Stomach (tissue), 19 donors: ENCODE measurements at places on chromosomes 3 and 15.

- DNase-seq = no peak
Measured at GRCh38 chr3:51100536-51100851, 284.6 kb upstream of the MANF start.

DNA sequence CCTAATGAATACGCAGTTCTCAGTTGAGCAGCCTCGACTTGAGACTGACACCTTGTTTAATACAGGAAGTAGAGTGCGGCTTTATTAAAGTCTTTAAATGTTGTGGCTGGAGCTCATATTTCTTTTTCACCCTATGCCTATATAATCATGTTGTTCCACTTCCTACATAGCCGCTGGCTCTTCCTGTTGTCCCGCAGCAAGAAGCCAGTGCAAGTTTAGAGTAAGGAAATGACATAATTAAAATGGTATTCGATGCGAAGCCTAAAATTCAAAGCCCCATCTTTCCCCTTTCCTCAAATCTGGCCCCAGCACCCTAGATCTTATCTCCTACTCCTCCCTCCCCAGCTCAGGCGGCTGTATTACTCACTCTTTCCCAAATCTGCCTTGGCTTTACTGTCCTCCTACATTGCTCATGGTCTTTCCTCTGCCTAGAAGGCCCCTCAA is 7.5 kb upstream of the PHLDB2 start:
- no peak for DNase-seq

DNA sequence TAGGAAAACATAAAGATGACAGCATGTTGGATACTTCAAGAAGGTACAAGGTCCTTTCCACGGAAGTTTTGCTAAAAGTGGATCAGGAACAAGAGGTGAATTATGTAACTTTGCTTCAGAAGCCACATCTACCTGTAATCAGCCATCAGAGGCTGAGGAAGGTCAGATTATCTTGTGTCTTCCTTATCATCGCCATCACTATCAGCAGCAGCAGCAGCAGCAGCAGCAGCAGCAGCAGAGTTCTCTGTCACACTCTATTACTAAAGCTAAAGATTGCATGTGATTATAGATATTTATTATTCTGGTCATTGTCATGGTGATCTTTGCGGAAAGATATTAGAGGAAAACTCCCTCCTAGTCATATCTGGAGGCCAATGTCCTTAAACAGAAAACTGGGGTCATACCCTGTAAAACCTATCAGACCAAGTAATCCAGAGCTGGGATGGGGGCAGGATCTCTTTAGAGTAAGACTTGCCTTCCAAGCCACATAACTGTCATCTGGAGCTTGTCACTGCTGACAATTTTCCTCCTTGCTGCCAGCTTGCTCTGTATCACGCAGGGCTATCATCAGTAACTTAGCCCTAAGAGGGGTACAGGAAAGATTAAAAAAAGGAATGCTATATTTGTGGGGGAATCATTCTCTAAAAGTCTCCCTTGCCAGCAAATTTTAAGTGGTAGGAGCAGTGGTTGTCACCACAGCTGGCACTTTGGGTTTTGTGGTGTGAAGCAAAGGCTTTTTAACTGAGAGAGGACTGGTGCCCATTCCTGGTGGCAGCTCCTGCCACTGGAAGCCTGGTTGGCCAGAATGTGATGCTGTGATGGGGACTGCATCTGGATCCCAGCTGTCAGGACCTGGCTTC is 130.9 kb upstream of the RASGRP1 start:
- no peak for DNase-seq

DNA sequence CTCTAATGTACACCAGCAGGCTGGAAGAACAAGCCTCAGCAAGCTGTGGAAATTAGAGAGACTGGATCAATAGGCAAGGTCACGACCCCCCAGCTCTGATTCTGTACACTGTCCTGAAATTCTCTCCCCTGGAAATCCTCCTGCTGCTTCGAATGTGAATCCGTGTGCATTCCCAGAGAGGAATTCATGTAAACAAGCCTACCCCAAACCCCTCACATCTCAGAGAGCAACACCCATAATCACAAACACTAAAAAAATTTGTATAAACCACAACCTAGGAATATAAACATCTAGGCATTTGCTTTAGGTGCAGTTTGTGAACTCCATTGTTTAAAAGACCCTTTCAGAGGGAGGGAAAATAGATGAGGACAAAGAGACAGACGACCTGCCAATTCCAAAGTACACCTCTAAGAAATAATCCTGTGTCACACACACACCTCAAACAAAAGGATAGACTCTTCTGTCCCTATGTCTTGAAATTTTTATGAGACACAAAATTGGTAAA is 325.2 kb downstream of the WDR72 start:
- DNase-seq = no peak

DNA sequence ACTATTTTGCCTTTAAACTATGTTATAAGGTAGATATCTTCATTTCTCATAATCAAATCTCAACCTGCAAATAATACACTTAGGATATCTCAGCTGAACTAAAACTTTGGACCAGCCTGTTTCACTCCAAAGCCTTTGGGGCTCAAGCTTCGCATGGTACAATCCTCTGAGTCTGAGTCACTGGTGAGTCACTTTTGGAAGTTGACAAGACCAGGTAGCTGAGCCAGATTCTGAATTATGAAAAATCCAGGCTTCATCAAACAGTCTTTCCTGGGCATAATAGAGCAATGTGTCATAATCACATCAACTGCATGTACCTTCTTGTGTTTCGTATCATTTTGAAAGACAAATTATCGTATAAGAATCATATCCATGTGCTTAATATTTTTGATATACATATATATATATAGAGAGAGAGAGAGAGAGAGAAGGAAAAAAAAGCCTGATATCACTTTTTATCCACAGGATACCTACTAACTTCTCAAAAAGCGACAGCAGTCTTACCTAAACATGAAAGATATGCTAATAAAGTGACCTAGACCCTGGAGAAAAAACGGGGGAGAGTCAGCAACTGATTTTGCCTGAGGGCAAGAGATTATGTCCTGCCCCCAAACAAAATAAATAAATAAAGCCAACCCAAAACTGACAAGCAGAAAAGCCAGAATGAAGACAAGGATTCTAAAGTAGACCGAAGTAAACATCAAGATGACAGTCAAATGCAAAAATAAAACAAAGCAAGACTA is 263.9 kb upstream of the TGFBR2 start:
- DNase-seq = no peak

DNA sequence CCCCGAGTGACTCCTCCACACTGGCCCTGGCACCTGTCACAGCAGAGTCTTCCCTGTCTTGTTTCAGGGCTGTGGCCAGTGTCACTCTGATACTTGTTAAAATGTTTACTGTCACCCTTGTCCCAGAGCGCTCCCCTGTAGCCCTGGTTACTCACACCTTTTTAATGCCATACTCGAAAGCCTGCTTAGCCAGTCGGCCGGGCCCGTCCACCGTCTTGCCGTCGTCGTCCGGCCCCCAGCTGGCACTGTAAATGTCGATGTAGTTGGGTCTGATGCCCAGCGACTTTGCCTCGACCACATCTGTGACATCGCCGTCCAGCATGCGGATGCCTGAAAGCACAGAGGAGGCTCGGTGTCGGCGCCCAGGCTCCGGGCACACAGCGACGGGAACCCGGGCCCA is 91.3 kb downstream of the PCSK6 start:
- DNase-seq = no peak
